Stimulated activated CD8-positive, alpha-beta memory T cell treated with anti-CD3 and anti-CD28 coated beads, Interleukin-2, amount 100 ng/mL, for 1 hour (primary cell): ENCODE measurements at places on chromosomes 3 and 15.

- DNase-seq, result no peak
These were observed 81.7 kb upstream of the NUDT16 start for GRCh38 chr3:131299836-131300235.

DNA sequence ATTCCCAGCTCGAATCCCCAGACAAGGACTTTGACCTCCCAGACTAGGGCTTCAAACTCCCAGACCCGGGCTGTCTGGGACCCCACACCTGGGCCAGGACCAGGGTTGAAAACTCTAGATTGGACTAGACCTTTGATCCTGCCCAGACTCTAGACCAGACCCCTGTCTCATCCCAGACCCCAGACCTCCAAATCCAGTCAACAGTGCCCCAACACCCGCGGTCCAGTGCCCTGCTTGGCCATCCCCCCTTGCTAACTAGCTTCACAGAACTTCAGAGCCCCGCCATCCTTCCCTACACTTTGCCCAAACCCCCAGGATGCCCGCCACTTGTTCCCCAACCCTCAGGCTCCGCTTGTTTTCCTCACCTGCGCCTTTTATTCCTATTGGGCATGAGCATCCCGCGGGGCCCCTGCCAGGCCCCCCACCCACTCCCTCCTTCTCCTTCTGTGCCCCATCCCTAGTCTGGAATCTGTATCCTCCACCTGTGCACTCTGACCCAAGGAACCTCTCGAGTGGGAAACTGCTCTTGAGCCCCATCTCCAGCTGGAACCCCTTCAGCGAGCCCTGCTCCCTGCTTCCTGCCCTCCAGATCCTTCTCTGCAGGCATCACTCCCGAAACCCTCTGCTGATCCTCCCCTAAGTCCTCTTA is 604 bp downstream of the GNAI2 start:
- no peak for DNase-seq

GRCh38 chr15:69034352-69034751 is 19.9 kb downstream of the NOX5 start:
- DNase-seq, result no peak

DNA sequence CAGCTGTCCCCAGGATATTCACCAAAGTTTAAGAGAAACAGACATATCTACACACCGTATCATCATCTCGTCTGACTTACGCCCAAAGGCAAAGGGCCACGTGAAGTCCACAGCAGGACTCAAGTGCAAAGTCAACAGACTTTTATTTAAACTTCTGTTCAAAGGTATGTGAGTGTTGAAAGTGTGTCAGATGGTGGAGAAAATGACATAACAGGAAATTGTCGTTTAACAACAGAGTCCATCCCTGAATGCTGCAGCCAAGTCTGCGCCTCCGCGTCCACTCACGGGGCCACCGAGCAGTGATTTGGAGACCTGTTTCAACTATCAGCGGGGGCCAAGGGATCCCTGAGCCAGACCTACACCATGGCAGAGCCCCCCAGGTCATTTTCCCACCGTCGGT is 165.6 kb downstream of the XXYLT1 start:
- DNase-seq, result no peak

DNA sequence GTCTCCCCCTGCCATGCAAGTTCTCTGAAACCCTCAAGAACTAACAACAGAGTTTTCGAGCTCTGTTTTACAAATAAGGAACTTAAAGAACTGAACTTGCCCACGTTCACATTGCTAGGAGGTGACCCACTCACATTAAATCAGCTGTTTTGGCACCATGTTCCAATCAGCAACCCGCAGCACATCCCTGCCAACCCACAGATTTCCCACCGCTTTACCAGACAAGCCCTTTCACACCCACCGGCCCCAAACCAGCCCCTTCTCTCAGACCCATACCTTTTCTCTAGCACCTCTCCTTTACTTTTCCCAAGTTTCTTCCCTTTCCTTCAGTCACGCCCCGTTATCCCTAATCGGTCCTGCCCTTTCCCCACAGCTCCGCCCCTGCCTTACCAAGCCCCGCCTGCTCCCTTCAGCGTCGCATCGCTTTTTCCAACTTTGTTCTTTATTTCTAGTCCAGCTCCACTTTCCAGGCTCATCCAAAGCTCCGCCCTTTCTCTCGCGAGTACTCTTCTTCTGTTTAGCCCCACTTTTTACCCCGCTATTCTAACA is 804 bp upstream of the BRPF1 start:
- no peak for DNase-seq

- no peak for DNase-seq
These were observed 2.1 kb downstream of the TRA2B start for GRCh38 chr3:185935465-185936272.

- no peak for DNase-seq
These were observed 33.8 kb upstream of the TFRC start for GRCh38 chr3:196115678-196116083.

- no peak for DNase-seq
These were observed 98.8 kb upstream of the WNT5A start for GRCh38 chr3:55585856-55586255.

GRCh38 chr15:50355619-50355905 is 564 bp upstream of the GABPB1 start:
- DNase-seq, result no peak

DNA sequence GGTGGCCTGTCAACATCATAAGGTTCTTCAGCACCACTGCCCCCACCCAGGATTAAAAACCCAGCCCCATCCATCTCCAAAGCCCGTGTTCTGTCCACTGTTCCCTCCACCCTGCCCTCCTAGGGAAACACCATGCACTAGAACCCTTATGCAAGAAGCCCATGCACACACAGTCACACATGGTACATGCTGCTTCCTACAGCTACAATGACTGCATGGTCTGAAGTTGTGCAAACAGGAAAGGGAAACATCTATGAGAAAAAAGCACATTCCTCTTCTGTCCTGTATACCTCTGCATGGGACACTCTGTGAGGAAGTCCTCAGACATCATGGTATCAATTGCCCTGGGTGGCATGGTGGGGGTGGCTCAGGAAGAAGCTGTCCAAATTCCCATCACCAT is 108.6 kb upstream of the MRPS22 start:
- no peak for DNase-seq

- DNase-seq, result no peak
These were observed 25.2 kb downstream of the MYH15 start for GRCh38 chr3:108485146-108485545.

GRCh38 chr15:92937901-92938300 is 37.8 kb downstream of the CHD2 start:
- DNase-seq, result no peak

- no peak for DNase-seq
These were observed 65.1 kb downstream of the CD200R1L start for GRCh38 chr3:112781599-112781998.

DNA sequence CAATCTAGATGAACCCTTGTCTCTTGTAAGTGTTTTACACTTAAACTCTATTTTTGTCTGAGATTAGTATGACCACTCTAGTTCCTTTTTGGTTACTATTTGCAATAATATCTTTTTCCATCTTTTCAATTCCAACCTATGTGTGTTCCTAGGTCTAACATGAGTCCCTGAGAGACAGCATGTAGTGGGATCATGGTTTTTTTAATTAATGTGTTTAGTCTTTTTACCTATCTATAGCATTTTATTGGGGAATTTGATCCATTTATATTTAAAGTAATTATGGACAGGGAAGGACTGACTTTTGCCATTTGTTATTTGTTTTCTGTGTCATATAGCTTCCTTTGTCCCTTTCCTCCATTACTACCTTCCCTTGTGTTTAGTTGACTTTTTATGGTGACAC is 21.7 kb downstream of the TNFSF10 start:
- DNase-seq, result no peak

DNA sequence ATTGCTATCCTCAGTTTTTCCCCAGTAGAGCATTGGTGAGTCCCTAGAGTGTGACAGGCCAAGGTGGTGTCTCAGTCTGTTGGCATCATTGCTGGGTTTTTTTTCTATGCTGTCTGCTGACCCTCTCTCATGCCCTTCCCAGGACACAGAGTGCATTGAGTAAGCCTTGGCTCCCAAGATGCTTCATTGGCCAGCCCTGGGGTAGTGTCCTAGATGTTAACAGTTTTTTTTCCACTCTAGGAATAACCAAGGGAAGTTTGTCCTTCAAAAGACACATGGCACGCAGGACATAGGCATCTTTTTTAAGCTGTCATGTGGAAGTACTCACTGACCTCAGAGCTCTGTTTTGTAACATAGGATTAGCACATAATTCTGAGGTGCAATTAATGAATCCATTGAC is 19.5 kb downstream of the ADAMTSL3 start:
- no peak for DNase-seq

GRCh38 chr15:88747111-88747510 is 56.1 kb upstream of the ACAN start:
- DNase-seq, result no peak

- DNase-seq, result no peak
These were observed 3.9 kb upstream of the DNASE1L3 start for GRCh38 chr3:58214484-58215316.

GRCh38 chr15:39088156-39088555 is 492.7 kb upstream of the THBS1 start:
- DNase-seq, result no peak

DNA sequence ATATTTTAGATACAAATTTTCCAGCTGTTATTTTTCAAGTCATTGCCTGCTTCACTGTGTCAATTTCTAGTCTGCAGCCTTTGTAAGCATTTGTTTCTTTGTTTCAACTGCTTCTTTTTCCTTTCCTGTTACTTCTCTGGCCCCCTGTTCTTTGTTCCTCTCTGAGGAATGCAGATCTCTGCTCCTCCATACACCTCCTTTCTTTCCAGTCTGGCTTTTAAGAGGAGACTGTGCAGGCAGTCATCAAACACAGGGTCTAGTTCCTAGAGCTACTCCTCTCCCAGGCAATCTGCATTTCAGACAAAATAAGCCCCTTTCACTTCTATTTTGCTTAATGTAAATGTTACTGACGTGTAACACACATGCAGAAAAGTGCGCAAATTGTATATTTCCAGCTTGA is 502.9 kb downstream of the PDCD6IP start:
- DNase-seq, result no peak

DNA sequence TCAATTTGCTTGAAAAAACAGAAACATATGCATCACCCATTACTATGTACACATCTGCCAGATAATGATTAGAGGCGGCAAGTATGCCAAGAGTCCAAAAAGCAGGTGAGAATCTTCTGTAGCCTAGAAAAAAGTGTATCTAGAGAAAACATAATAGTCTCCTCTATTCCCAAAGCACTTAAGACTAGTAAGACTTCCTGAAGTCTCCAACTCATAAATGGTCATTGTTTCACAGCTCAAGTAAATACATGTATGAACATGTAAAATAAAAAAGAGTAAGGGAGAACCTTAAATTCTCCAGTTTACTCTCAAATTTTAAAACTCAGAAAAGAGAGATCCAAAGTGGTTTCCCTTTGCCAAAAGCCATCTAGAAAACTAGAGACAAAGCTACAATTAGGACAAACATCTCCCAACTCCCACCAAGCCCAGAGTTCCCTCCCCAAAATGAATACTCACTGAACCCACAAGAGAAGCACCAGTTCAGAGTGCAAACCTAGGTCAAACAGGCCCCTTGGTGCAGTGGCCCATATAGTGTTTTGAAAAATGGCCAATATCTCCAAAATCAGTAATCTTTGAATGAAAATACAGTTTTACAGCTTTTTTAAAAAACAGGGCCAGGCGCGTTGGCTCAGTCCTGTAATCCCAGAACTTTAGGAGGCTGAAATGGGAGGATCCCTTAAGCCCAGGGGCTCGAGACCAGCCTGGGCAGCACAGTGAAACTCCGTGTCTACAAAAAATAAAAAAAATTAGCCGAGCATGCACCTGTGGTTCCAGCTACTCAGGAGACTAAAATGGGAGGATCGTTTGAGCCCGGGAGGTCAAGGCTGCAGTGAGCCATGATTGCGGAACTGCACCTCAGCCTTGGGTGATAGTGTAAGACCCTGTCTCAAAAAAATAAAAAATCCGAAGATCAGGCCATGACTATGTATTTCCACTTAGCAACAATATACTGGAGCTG is 11.0 kb upstream of the MAP4 start:
- no peak for DNase-seq

- no peak for DNase-seq
These were observed 129.8 kb downstream of the FGF12 start for GRCh38 chr3:192597506-192597905.

DNA sequence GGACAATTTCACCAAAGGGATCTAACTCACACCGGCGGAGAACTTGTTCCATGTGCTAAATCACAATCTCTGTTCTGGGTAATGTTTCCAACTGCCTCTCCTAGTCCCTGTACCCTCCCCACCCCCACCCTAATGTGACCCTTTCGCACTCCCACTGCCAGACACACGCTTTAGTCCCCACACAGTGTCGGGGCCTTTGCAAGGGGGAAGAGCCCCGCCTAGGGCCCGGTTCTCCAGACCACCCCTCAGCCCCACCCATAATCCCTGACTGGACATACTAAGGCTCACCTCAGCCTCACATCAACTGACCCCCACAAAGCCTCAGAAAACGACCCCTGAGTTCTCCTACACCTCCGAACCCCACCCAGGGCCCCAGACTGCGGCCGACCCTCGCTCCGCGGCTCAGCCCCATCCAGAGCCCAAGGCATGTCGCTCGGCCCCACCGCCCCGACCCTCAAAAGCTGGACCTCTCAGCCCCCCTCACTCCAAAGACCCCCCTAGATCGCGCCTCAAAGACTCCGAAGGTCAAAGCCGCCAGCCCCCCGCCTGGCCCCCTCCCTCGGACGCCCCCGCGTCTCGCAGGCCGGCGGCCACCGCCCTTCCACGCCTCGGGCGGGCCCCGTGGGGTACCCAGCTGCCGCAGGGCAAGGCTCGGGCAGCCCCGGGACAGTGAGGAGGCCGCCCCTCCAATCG is 72.0 kb upstream of the MAP4 start:
- DNase-seq, result no peak

DNA sequence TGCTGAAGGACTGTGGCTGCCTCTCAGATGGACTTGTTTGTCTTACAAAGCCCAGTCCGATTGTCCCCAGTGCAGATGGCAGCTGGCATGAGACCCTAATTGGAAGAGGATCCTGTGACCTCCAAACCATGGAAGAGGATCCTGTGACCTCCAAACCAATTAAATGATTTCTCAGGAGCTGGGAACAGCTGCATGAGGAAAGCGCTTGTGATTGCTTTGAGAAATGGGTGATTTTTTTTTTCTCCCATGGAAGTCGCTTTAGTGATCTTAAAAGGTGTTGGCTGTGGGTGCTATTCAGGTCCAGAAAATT is 68.4 kb upstream of the LARS2 start:
- DNase-seq, result no peak

- DNase-seq, result no peak
These were observed 43.8 kb upstream of the MITF start for GRCh38 chr3:69695443-69695842.

- no peak for DNase-seq
These were observed 388.3 kb downstream of the MFSD1 start for GRCh38 chr3:159189994-159190669.

DNA sequence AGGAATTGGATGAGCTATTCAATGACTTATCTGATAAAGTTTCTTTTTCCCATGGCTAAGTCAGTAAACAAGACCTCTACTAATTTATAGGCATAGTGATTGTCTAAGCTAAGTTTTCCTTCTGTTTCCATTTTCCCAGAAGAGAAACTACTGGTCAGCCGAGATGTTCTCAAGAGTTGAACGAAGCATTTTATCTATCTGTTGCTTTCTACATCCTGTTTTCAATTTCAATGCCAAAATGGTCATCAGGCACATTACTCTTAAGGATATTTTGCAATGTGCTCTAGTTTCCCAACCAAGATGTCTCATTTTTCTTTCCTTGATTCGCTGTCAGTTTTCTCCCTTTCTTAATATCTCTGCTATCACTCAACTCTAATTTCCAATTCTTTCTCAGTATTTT is 228.7 kb downstream of the MBNL1 start:
- DNase-seq, result no peak
